ENCODE measurements at places on chromosomes 13 and 19.

- no peak for DNase-seq
Observed at GRCh38 chr19:525029-525428, 6.5 kb upstream of the CDC34 start.

DNA sequence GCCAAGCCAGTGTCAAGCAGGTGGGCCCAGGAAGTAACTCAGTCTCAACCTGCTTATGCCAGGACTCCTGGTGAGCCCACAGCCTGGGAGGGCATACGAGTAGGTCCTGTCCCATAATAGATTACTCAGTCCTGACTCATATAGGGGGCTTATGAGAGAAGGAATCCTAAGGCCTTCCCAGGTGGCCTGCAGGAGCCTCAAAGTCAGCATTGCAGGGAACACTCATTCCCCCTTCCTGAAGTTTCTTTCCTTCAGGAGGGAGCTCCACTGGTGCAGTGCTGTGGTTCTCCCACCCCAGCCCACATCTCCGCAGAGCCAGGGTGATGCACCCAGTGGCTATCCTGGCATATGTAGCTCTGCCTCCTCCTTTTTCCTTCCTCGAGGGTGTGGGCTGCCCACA is 137.3 kb downstream of the ZIC5 start:
- no peak for DNase-seq

GRCh38 chr13:39623466-39623865 is 20.5 kb upstream of the LHFPL6 start:
- no peak for DNase-seq

- DNase-seq: no peak
Observed at GRCh38 chr19:46299004-46299509, 2.2 kb downstream of the HIF3A start.

DNA sequence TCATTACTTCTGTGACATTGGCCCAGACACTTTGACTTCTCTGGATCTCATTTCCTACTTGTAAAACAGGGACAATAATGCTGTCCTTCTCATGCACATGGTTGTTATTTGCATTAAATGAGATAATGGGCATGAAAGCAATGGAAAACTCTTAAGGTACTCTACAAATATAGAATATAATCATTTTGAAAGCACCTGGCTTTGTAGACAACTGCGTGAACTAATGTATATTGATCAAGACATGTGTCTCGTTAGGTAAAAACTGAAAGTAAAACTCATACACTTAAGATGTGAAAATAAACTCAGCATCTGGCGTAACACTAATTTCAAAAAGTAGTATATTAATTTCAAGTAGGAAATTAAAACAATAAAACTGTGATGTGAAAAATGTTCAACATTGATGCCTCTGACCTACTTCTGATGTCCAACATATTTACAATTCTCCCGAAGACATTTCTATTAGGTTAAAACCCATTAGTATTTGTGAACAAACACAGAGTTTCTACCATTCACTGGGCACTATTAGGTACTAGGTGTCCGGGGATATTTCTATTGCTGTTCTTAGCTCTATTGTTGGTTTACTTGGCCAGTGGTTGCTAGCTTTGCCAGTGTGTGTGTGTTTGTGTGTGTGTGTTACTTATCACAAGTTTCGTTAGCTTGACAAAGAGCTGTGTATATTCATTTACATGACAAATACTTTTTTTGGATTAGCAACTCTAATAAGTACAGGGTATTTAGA is 220.5 kb downstream of the KCNRG start:
- DNase-seq: no peak

- no peak for DNase-seq
Observed at GRCh38 chr19:32415669-32416068, 10.1 kb downstream of the DPY19L3 start.

GRCh38 chr19:13906521-13906904 is 512 bp downstream of the CC2D1A start:
- no peak for DNase-seq

DNA sequence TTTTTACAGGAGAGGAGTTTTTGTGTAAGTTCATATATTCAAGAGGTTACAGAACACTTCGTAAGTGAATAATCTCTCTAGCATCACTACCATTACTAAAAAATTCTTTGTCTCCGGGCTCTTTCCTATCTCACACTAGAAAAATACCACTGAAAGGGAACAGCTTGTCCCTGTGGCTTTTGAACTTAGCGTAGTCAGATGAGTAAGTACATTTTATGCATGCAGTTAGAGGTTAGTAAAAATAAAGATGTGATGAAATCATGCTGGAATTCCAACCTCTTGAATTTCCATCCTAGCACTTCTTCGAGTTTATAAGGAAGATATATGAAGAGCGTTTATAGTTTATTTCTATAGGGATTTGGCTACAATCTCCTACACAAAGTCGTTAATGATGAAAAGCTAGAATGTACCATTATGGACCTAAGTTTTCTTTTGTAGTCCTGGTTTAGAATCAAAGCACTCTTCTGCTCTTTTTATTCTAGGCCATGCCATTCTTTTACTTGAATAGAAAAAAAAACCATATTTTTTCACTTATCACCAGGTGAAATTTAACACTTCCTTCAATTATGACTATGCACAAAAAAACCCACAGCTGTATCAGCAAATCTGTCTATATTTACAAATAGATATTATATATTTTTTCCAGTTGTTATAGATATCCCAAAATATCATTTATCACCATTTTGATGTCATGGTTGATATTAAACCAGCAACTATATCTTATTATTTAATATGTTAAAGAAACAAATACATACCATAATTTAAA is 139.9 kb upstream of the PCDH9 start:
- no peak for DNase-seq

- DNase-seq: no peak
Observed at GRCh38 chr13:105758918-105759860, 776.3 kb downstream of the EFNB2 start.

DNA sequence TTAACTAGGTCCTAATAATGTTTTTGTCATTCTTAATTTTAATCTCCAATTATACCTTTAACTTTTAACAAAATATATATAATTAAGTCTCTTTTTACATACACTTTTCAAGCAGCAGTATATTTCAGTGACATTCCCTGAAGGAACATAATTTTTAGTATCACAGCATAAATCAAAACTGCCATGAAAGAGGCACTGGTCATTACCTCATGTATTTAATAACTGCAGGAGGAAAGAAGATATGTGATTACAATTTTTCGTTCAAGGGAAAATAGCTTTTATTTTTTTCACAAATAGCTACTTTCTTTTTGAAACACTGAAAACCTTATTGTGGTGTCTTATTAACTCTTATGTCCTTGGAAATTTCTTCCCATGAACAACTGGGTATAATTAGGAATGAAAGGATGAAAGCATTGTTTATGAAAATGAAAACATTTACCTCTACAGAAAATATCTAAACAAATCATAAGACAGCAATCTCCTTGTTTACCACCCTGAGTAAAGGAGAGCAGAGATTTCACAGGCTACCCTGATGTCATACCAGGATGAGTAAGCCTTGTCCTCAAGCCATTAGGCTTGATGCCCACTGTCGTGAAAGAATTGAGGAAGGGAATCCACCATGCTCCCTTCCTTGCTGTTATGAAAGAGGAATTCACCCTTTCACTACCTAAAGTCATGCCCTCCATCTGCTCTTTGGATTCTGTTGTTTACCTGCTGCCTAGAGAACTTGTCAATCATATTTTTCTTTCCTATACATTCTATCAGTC is 877.2 kb upstream of the PCDH20 start:
- DNase-seq: no peak

DNA sequence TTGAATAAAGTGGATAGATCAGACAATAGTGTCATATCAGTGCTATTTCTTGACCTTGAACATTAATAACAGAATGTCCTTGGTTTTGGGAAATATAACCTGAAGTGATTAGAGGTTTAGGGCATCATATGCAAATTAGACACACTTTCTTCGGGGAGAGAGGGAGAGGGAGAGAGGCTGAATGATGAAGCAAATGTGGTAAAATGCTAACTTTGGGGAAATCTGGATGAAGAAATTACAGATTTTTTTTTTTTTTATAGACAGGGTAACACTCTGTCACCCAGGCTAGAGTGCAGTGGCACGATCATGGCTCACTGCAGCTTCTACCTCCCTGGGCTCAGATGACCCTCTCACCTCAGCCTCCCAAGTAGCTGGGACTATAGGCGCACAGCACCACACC is 3.9 kb upstream of the NCR1 start:
- DNase-seq: no peak

DNA sequence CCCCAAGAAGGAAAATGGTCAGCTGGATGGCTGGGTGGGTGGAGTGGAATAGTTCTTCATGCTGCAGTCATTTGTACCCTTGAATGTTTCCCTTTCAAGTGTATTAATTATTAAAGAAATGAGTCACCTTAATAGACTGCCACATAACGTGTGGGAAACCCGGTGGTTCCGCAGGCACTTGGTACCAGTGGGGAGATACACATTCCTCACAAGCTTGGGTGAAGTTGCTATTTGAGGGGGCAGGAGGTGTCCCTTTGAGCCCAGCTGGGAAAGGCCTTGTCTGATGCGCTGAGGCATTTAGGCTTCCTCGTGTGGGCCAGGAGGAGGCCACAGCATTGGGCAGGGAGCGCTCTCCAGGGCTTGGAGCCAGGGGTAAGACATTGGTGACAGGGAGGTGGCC is 57.7 kb downstream of the ATP8A2 start:
- DNase-seq: no peak

GRCh38 chr13:77409412-77409811 is 82.5 kb upstream of the MYCBP2 start:
- no peak for DNase-seq

- no peak for DNase-seq
Observed at GRCh38 chr13:44334751-44335150, 38.9 kb upstream of the SERP2 start.

- DNase-seq: no peak
Observed at GRCh38 chr19:13977803-13978202, 25.5 kb downstream of the DCAF15 start.

GRCh38 chr13:42623916-42624315 is 50.0 kb downstream of the TNFSF11 start:
- DNase-seq: no peak

DNA sequence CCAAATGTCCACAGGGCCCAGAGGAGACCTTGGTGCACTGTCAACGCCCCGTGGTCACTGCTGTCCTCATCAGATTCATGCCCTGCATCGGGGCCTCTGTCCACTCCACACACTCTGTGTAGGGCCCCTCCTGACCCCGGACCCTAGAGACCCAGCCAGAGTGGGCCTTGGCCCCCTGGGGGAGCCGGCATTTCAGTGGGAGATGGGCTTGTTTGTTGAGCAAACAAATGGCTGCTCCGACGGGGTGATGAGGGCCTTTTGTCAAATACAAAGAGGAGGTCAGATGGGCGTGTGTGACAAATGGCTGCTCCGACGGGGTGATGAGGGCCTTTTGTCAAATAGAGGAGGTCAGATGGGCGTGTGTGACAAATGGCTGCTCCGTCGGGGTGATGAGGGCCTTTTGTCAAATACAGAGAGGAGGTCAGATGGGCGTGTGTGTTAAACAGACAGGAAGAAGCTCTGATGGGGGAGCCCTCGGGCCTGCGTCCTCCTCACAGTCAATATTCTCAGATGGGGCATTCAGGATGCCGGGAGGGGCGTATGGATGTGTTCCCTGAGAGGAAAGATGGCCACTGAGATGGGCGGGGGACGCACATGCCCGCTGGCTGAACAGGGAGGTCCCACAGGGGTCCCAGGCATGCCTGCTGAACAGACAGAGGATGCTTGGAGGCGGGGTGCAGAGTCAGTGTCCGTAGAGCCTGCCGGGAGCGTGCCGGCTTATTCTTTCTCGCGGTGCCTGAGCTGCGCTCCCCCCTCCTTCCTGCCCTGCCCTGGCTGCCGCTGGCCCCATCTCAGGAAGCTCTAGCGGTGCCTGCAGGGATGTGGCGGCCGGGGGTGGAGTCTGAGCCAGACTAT is 36.3 kb downstream of the SMIM24 start:
- DNase-seq: no peak

GRCh38 chr13:79287939-79288795 is 117.9 kb downstream of the RBM26 start:
- DNase-seq: no peak

- no peak for DNase-seq
Observed at GRCh38 chr19:46040952-46041500, at the start of gene IGFL4. IGFL4 (minus strand) TSS chr19:46041002; CDS start chr19:46040962, 40 bp downstream.

- no peak for DNase-seq
Observed at GRCh38 chr13:58151452-58151851, 519.9 kb downstream of the PCDH17 start.

DNA sequence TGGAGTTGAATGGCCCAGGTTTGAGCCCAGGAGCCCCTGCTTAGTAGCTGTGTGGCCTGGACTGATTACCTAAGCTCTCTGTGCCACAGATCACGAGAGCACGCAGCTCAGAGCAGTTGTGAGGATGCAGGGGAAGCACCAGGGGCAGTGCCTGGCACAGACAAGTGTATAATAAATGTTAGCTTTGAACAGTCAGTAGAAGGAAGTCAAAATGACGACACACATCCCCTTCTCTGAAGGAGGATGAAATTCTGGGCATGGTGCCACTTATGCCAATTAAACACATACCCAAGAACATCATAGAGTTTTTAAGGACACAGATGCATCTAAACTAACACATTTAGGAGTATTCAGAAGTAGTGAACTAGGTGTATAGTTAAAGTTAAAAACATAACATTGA is 24.9 kb upstream of the SIGLEC11 start:
- no peak for DNase-seq

DNA sequence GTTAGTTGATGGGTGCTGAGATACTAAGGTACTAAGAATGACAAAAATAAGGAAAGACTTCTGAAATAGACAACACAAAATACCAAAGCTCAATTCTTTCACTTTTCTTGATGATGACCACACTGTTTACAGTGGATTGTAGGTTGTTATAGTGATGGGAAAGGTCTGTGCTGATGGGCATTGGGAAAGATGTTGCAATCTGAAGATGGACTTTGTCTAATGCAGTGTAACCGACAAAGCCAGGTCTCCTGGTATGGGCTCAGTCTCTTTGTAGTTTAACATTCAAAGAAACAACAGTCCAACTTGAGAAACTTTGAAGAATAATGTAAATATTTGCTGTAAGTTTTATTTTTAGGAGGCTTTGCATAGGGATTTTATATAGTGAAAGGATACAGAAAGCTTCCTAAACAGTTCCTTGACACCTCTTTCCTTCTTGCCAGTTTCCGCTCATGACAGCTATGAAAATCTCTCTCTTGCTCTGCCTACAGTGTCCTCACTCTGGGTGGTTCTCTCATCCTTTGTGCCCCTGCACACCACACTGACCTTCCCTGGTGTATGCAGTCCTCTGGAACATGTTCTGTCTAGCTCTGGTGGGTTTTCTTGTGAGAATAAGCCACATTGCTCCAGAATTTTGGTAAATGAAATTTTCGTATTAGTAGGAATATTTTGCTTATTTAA is 172.2 kb downstream of the KCNRG start:
- no peak for DNase-seq

DNA sequence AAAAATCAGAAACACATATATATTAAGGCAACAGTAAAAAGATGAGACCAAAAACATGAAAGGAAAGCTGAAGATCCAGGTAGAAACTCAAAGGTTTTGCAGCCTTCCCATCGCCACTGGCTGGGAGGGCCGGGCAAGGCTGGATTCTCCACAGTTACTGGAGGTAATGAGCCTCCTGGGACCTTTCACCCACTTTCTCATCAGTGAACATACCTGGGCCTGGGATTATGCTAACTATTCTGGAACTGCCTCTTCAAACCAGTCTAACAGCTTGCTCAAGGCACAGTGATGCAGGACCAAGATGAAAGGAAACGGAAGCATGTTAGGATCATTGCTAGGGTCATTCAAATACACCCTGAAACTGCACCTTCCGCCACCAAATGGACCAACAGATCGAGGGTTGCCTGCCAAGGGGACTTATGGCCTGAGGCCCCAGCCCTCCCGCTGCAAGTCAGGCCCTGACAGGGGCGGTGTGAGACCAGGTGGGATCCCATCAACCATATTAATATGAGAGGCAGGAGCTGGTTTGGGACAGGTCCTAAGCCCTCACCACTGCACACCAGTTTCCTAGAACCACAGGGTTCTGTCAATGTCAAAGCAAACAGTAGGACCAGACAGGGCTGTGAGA is 28.4 kb upstream of the ATP12A start:
- DNase-seq: no peak

Data from cortex of kidney (tissue), 1 donor.